ENCODE measurements at places on chromosomes 13 and 19.

GRCh38 chr19:4547303-4548237 lies 7.7 kb upstream of the LRG1 start:
- no peak for DNase-seq

GRCh38 chr19:54325194-54325621 lies 12.2 kb upstream of the LILRA5 start:
- peak; percentile 36 for DNase-seq

DNA sequence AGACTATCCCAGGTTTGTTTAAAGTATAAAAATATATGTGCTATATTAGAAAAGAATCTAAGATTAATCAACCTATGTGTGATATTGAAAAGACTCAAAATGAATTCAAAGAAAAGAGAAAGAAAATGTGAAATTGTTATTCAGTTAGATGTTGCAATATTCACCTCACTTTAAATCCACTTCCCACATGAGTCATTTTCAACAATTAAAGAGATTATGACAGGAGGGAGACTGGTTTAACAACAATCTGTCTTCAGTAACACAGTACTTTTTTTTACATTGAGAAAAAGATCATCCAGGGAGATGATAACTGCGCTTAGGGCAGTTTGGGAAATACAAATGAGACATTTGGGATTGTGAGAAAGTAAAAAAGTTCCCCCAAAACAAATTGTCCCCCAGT lies 1246.2 kb downstream of the SLITRK1 start:
- no peak for DNase-seq

DNA sequence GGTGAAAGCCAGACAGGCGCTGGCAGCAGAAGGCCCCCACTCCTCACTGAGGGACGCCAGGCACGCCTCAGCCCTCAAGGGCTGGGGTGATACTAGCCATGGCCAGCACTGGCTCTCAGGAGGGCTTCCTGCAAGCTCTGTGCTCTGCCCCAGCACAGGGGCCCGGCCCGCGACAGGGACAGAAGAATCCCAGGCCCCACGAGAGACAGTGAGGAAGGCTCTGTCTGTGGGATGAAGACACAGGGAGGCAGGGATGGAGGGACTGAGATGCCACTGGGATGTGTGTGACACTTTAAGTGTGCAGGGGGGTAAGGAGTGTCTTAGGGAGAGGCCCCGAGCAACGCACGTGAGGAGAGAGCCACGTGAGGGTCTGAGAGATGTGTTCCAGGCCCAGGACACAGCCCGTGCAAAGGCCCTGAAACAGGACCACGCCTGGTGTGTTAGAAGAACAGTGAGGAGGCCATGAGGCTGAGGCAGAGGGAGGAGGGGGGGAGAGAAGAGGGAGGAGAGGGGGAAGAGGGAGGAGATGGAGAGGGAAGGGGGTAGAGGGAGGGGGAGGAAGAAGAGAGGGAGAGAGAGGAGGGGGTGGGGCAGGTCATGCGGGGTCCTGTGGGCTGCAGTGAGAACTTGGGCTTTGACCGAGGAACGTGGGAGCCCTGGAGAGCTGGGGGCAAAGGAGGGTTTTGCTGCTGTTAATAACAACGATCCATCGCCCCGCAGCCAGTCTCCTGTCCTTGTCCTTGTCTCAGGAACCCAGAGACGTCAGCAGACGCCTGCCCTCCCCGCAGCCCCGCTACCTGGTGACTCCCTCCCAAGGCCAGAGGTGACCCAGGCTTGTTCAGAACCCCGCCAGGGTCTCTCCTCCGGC lies 7.2 kb downstream of the RPL36 start:
- no peak for DNase-seq

DNA sequence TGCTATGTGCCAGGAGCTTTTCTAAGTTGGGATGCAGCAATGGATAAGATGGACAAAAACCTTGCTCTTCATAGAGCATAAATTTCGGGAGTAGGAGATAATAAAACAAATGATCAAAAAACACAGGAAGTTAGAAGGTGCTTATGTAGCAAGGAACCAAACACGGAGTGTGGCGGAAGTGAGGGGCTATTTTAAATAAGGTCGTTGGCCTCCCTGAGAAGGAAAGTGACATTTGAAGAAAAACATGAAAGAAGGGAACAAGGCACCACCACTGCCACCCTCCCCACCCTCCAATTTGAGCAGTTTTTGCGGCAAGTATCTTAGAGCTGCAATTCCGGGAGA lies 3.2 kb upstream of the GSX1 start:
- DNase-seq: no peak

- DNase-seq: no peak
Observed at GRCh38 chr13:32028711-32029110, 2.9 kb upstream of the FRY start.

DNA sequence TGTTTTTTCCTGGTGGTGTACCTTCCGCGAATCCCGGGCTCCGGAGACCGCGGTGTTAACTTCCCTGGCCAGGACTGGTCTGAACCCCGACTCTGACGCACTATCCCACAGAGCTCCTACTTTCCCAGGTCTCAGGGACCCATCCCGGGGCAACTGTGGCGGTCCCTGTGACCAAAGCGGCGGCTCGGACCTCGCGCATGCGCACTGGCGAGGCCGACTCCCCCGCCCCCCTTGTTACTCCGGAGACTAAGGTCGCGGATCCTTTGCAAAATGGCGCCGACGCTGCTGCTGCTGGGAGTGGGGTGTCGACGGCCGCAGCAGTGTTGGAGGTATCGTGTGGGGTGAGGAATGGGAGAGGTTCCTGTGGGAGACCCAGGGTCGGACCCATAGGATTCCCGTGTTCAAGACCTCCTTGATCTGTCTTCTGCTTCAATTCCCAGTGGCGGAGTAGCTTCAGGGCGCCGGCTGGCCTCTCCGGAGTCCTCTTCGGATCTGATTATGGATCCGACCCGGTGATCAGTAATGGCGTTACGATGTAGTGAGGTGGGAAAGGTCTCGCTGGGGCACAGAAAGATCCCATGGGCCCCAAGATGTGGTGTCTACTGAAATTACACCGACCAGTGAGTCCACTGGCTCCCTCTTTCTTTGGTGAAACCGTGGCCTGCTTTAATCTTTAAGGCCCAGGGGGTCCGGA lies 66.6 kb upstream of the ZNF527 start:
- no peak for DNase-seq

DNA sequence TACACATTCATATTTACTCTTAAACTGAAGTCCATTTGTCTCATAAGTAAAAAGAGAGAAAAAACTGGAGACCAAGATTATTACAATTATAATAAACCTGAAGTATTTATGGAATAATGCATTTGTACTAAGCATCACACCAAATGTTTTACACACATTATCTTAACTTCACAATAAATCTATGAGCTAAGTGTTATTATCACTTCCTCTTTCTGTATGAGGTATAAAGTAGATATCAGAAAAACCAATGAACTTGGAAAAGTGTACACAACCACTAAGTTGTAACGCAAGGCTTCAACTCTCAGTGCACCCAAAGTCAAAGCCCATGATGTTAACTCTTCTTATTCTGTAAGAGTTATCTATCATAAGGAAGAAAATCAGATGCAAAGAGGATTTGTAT lies 274.7 kb downstream of the FGF14 start:
- DNase-seq: no peak

GRCh38 chr19:16260160-16260811 lies 62.6 kb downstream of the AP1M1 start:
- DNase-seq: no peak

GRCh38 chr13:90454002-90454636 lies 893.4 kb upstream of the MIR17HG start:
- DNase-seq: no peak

DNA sequence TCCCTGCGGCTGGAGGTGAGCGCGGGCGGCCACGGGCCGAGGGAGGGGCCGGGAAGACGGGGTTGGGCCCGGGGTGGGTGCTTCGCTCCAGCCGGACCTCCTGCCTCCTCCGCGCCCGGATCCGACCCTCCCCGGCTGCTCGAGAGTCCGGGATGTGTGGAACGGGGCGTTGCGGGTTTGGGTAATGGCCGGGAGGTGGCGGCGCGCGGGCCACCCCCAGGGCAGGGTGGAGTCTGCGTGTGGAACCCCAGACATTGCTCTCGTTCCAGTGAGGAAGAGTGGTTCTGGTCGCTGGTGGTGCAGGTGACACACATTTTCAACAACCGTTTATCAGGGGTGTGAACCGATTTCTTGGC lies 38.8 kb downstream of the ARHGEF7 start:
- no peak for DNase-seq

- no peak for DNase-seq
Observed at GRCh38 chr13:112177450-112178288, 110.7 kb downstream of the SOX1 start.

DNA sequence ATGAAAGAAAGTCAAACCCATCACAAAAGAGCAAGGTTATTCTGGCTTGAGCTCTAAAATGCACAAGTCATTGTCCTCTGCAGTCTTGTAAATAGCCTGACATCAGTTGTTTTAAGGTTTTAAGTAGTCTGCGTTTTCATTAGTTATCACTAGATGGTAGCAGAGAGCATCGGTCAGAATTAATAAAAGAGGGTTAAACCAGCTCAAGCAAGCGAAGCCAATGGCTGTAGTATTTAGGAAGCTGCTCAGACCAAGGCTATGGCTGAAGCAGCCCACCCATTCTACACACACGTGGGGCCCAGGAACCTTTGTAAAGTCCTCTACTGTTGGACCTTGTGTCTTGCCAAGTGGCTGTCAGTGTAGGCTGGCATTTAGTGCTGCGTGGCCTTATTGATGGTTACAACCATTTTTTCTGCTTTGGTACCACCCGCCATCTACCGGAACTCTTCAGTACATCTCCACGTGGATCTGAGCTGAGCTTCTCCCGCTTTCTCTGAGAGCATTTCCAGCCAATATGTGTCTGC lies 13.3 kb upstream of the ZNF57 start:
- no peak for DNase-seq

DNA sequence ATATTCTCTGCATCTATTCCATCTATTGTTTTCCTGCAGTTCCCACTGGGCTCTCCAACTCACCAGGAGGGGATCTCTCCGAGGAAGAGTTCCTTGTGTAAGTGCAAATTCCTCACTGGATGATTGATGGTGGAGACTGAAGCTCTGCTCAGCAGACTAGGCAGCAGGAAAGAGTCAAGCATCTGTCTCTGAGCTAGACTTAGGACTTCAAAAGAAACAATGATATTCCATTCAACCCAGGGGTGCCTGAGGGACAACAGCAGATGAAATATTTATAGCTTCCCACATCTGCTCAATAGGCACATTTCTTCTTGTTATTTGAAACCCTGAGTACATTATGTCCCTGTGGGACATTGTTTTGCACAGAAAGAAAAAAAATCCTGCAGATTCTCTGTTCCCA lies at the start of the genes OR7A5 and OR7C1:
OR7A5 (minus strand) TSS at position 175 of the 400 bp plus-strand sequence. CDS start 6,944 bp downstream, outside the sequence.
OR7C1 (minus strand) TSS at position 175 of the 400 bp plus-strand sequence. CDS start 35,049 bp downstream, outside the sequence.
- no peak for DNase-seq

DNA sequence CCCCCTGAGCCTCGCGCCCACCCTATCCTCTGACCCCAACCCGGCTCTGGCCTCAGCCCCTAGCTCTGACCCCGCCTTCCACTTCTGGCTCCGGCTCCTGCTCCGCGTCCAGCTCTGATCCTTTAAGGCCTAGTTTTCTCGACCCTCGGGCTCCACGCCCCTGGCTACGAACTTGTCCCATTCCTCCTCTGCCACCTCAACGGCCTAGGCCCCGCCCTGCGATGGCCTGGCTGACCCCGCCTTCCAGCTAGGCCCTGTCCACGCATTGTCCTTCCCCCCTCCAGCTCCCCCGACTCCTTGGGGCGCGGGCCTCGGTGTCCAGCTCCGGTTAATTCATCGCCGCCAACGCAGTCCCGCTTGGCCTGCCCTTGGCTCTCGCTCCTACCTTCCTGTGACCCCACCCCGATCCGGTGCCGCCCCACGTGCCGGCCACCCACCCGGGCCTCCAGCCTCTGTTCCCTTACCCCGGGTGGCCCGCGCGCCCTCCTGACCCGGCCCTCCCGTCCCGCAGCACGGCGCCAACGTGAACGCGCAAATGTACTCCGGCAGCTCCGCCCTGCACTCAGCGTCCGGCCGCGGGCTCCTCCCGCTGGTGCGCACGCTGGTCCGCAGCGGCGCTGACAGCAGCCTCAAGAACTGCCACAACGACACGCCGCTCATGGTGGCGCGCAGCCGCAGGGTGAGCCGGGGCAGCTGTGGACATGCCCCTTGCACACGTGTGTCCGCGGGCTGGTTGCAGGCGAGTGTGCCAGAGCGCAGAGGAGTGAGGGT lies 9.4 kb downstream of the BCL3 start:
- DNase-seq: no peak

- no peak for DNase-seq
Observed at GRCh38 chr19:18300930-18301717, 19.7 kb upstream of the JUND start.

GRCh38 chr13:37288057-37288720 lies 182.7 kb upstream of the CSNK1A1L start:
- DNase-seq: no peak

DNA sequence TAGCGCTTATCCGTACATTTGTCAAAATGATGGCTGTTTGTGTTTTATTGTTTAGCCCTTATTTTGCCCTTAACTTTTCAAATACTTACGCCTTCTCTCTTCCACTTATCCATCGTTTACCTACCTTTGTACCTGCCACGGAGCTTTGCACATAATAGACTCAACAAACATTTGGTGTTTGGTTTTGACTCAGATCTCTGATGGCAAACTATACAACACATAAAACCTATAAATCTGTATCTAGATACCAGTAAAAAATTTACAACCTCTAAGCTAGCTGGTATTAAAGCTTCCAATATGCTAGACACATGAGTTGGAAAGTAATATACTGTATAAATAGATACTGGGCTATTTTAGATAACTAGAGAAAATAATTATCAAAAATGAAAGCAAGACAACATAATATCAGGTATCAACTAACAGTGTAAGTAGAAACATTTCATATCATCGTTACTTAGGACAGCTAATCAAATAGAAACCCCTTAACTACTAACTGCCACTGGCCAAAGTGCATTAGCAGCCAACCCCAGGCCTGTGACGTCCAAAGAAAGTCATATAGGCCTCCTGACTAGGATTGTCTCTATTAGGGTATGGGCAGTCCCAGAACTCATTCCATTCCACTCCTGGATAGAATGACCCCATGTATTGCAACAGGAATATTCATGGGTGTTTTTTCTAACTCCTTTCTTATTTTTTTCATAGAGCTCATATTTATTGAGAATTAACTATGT lies 53.8 kb downstream of the KCTD12 start:
- DNase-seq: no peak

- no peak for DNase-seq
Observed at GRCh38 chr19:7742991-7743390, 4.3 kb downstream of the CD209 start.

GRCh38 chr13:43389983-43390382 lies 366.6 kb downstream of the DNAJC15 start:
- DNase-seq: no peak

DNA sequence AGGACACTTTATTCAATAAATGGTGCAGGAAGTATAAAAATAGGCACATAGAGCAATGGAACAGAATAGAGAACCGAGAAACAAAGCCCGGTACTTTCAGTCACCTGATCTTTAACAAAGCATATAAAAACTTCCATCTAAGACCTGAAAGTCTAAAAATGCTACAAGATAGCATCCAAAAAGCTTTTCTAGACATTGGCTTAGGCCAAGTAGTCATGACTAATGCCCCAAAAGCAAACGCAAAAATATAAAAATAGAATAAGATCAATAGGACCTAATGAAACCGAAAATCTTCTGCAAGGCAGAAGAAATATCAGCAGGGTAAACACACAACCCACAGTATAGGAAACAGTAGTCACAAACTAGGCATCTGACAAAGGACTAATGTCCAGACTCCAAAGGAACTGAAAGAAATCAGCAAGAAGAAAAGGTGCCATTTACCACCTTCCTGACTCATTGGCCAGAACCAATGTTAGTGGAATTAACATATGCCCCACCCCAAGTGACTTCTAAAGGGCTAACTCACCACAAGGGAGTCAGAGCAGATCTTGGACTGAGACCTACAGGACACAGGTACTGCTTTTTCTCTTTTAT lies 40.8 kb upstream of the CEACAM21 start:
- no peak for DNase-seq

- no peak for DNase-seq
Observed at GRCh38 chr19:13890136-13890535, 13.2 kb downstream of the NANOS3 start.
